ENCODE measurements at places on chromosomes 12 and 14.

GRCh38 chr14:75747899-75748298 is 86.9 kb downstream of the TTLL5 start:
- no peak for DNase-seq

DNA sequence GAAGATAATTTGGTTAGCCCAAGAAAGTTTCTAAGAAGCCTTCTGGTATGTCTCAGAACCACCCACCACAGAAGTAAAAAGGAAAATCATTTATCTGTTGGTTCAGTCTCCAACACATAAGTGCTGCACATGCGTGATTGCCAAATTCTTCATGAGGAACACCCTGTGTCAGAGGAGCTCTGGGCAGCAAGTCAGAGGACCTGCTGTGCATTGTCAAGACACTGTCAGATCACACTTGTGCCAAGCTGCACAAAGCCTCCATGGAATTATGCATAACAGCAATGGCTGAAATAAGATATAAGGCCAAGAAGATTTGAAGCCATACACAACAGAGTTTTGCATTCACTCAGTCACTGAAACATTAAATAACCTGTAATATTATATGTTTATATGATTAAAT is 1304.7 kb upstream of the FLRT2 start:
- DNase-seq = no peak

DNA sequence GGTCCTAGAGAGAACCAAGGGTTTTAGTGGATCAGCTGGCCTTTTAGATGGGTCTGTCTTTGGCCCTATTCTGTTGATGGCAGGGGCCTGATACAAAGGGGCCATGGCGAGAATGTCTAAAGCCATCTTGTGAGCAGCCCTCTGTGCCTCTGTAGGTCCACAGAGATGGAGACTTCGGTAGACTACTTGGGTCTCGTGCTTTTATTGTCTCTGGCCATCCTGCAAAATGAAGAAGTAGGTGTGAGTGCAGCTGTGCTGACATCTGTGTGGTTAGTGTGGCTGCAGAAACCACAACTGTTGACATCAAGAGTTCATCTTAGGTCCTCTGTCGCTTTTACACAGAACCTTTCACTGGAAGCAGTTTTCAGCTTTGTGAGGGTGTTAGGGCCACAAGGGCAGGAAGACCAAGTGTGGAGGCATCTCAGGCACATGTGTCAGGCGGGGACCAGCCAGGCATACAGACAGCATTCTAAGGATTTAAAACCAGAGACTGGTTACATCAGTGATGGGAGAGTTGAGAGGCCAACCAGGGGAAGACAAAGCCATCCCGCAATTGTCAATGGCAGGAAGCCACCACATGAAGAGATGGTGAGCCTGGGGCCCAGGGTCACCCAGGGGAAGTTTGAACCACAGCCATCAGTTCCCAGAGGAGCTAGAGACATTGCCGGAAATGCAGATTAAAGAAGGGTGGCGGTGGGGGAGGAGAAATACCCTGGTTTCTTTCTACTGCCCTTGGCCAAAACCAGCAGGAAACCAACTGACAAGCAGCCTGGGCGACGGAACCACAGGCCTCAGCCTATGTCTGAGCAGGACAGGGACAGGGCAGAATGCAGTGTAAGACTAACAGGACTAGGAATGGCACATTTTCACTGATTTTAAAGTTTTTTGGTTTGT is 13.0 kb upstream of the TPCN1 start:
- DNase-seq = no peak

DNA sequence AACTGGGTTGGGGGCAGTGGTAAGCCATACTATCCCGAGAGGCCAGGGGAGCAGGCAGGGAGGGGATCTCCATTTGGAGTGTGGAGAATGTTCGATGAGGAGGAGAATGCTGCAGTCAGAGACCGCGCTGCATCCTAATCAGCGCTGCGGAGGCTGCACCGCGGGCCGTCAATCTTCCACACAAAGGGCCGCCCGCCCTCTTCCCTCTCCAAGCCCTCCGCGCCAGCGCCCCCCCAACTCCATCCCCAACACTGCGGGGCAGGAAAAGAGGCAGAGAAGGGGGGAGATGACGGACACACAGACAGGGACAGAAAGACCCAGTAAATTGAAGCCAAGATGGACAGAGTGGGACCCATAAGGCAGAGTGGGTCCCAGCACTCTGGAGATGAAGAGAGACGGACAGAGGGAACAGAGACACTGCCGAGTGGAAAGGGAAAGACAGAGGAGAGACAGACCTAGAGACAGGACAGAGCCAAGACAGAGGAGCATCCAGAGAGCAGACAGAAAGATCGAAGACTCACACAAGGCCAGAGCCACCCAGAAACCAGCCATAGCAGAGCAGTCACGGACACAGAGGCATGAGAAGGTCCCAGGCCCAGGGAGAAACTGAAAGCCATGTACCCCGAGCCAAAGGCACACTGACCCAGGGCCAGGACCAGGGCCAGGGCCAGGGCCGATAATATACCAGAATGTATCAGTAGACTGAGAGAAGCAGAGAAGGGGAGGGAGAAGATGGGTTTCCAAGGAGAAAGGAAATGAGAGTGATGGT is 3.5 kb downstream of the CISTR start:
- DNase-seq = no peak

DNA sequence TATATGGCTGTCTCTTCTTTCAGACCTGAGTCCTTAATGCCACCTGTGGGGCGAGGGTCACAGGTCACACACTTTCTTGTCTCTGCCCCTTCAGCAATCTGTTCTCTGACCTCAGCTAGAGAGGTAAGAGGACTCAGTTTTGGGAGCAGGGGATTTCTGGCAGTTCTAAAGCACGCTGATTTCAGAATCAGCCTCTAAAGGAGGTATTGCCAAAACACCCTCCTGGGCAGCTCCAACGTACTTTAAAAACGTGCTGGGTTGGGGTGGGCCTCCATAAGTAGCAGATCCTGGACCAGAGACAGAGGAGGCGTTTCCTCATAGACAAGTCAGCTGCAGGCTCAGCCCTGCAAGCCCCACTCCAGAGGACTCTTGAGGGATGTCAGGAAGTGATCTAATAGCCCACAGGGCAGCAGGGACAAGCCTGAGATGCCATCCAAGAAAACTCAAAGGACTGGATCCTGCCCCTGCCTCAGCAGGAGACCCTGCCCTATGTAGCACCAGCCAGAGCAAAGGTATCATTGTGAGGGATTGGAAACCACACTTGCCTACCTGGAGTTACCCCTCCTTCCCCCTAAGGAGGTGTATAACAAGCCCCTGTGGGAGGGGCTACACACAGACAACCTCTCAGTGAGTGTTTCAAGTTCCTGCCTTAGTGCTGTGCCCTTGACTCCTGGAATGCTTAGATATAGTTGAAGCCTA is 8.5 kb downstream of the CTDSP2 start:
- DNase-seq = no peak

- no peak for DNase-seq
These were observed 82.8 kb downstream of the BTG1 start for GRCh38 chr12:92062539-92063493.

DNA sequence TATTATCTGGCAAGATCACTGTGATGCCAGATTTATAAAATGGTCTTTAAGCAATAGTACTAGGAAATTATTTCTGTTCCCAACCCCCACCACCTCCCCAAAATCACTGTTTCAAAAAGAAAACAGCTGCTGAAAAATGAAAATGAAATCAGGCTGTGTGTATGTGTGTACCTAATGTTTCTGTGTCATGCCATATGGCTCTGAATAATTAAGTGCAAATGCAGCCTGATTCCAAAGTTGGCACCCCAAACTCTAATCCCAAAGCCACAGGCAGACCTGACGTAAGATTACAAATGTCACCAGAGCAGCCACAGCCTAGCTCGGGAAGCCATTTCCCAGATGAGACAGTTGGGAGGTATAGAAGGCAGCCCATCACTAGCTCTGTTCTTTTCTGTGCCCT is 175.5 kb downstream of the MED13L start:
- DNase-seq = no peak

DNA sequence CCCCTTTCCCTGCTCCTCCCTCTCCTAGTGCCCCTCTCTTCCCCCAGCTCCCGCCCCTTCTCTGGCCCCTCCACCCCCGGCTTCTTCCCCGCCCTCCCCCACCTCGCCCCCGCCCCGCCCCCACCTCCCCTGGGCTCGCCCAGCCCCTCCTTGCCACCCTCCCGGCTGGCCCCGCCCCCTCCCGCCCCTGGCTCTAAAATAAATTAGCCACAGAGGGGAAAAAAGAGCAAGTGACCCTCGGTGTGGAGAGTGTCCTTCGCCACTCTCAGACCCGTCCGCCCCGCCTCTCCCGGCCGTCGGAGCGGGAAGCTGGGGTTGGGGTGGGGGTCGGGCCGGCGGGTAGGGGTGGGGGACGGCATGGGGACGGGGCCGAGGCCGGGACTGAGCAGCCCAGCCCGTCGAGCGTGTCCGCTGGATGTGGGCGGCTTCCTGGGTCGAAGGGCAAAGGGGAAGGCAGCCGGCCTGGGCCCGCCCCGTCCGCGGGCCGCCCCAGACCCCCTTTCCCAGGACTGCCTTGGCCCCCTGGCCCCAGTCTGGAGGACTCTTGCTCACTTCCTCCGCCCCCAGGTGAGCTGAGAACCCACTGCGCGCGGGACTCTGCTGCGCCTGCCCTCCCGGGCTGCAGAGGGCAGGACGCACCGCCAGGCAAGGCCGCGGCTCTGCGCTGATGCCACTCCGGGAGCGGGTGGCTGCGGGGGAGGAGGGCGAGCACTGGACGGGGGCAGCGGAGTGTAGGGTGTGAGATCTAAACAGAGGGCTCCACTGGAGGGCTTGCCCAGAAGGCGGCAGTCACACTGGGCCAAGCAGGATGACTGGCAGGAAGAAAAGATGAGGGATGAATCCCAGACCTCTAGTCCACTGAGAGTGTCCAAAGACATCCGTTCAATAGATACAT is 570 bp upstream of the FIGNL2 start:
- DNase-seq = no peak

- DNase-seq = no peak
These were observed 26.2 kb downstream of the TCP11L2 start for GRCh38 chr12:106328735-106329134.

- no peak for DNase-seq
These were observed 59.4 kb downstream of the ZNF664 start for GRCh38 chr12:124032265-124032886.

DNA sequence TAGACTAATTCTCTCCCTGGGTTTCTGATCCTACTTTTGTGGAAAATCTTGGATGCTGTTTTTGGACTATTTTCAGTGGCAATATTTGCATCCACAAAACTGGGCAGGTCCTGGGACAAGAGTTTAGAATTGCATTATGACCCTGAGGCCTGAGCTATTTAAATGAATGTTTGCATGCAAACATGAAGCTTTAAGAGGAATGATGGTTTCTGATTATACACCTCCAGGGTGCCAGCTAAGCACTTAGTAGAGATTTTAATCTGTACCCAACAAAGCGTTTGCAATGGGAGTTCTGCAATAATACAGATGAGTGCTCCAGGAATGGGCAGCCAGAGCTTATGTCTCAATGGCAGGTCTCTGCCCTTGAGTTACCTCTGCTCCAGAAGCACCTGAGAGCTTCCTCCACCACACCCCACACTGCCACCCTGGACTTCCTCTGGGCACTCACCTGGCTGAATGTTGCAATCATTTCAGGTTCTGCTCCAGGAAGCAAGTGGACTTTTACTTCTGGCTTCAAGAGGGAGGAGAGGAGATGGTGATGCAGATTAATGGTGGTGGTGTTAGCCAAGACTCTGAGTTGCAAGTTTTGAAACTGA is 6.0 kb upstream of the SPTLC2 start:
- no peak for DNase-seq

GRCh38 chr14:104133496-104133895 is 4.9 kb upstream of the KIF26A start:
- no peak for DNase-seq

DNA sequence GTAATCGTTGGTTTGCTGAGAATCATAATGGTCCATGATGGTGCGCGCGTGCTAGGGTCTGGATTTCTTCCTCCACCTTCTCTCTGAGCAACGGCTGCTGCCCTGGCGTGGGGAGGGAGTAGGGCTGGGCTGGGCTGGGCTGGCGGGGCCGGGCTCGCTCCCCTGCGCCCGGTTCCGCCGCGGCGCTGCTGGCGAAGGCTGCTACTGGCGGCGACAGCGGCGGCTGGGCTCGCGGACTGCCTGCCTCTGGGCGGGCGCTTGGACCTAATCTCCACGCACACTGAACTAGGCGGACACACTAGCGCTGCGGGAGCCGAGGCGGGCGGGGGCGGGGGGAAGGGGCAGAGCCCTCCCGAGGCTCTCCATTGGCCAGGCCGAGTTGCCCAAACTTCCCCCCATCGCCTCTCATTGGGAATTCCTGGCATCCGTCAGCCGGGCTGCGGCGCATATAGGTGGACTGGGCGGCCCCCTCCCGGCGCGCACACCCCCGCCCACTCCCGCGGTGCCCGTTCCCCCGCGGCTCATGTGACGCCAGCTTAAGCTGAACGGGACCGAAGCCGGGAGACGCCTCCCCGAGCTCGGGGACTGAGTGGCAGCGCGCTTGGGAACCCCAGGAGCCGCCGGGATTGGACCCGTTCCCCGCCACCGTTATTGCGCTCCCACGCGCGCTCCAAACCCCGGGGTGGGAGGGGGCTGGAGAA is at the start of gene ACTN1:
ACTN1 (minus strand) TSS at position 282 of the 701 bp plus-strand sequence; CDS start at position 36, 246 bp downstream.
- no peak for DNase-seq

DNA sequence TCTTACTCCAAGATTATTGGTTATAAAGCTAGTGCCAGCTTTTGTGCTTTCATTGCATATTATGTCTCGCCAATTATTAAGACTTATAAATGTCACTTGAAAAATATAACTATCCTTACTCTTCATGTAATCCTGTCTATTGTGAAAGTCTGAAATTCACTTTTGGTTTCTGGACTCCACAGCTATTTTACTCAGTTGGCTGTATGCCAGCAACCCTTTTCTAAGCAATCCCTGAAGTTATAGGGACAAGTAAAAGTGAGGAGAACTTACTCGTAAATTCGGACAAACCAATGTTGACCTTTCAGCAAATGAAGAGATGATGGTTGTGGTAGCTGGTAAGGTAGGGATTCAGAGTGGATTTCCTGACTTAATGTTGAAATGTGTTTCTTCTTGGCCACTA is 196.3 kb downstream of the NPAS3 start:
- DNase-seq = no peak

DNA sequence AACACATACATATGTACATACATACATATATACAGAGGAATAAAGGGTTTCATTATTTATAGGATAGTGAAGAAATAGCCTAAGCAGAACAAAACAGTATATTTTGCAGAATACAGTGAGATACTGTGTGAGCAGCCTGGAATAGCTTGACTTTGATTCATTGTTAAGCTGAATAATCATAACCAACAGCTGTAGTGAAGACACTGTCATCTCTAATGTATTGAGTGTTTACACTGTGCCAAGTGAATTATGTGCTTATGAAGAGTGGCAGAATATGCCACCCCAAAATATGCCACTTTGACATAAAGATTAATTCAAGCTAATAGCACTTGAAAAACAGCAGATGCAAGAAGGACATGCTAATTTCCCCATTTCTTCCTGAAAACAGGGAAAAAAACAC is 48.2 kb upstream of the LRFN5 start:
- no peak for DNase-seq

- DNase-seq = no peak
These were observed 79.6 kb downstream of the MOK start for GRCh38 chr14:102225386-102225785.

- no peak for DNase-seq
These were observed 18.6 kb downstream of the CHGA start for GRCh38 chr14:92941531-92941930.

- no peak for DNase-seq
These were observed 874.4 kb upstream of the USP15 start for GRCh38 chr12:61385771-61386170.

Measured in activated CD8-positive, alpha-beta memory T cell treated with anti-CD3 and anti-CD28 coated beads for 1 hour (primary cell).